ENCODE measurements at places on chromosomes 16 and 17.

- peak; percentile 16 for DNase-seq
Measured at GRCh38 chr16:31099860-31100638, 5.5 kb upstream of the VKORC1 start.

DNA sequence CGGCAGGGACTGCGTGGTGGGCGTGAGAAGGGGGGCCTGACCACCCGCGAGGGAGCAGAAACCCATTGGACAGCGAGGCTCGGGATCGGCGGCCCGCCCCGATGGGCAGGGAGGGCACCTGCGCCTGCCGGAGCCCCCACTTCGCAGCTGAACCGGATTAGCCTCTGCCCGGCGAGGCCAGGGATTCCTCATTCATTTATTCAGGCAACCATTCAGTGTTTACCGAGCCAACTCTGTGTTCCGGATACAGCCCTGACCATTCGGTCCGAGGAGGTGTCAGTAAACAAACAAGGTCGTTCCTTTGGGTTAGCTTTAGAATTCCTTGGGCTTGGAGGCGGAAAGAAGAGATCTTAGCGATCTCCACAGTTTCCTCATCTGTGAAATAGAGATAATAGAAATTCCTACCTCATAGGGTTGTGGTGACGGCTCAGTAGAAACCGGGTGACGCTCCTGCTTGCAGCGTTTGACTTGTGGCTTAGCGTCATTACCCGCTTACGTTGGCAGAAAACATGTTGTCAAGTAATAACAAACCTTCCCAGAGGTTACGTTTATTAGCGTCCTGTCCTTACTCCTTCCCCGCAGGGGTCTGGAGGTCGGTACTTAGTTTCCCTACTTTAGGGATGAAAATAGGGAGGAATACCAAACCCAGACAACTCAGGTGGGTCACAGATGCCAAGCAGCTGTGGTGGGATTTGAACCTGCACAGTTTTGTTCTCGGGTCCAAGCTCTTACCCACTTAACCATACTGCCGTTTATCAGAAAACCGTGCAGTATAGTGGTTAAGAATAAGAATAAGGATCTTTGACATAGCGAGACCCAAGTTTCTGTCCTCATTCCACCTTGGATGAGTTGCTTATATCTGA is 893 bp downstream of the POLR3E start:
- peak; percentile 97 for DNase-seq

DNA sequence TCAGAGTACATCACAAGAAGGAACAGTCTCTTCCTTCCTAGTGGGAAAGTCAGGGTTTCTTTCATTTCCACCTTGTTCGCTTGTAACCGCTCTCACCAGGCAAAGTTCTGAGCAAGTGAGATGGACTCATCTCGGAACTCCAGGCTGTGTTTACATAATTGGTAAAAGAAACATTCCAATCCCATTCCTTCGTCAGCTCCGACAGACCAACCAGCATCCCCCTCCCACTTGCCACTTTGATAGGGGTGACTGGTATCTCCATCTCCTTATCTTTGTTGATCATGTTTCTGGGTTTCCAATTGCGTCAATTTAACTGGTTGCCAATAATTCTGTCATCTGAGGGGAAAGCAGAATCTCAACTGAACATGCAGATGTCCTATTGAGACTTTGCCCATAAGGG is 36.8 kb upstream of the LYRM9 start:
- DNase-seq: no peak

DNA sequence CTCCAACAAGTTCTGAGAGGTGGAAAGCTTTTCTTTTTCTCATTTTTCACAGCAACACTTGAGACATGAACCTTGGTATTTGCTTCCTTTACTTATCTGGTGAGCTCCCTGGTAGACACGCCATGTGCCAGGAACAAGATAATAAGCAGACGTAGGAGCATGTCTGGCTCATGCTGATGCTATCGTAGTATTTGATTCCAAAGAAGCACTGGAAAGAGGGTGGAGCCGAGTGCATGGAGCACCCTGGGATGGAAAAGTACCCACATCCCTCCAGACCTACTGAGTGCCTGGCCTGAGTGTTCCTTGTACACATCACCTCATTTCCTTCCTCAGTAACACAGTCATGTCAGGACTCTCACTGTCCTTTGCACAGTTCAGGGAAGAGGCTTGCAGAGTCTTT is 231.0 kb downstream of the CBLN1 start:
- no peak for DNase-seq

- no peak for DNase-seq
Measured at GRCh38 chr17:68587026-68587425, 14.1 kb downstream of the FAM20A start.

- no peak for DNase-seq
Measured at GRCh38 chr17:61425682-61426481, 26.2 kb downstream of the TBX2 start.

GRCh38 chr17:63474174-63474573 is 2.7 kb upstream of the ACE start:
- no peak for DNase-seq

DNA sequence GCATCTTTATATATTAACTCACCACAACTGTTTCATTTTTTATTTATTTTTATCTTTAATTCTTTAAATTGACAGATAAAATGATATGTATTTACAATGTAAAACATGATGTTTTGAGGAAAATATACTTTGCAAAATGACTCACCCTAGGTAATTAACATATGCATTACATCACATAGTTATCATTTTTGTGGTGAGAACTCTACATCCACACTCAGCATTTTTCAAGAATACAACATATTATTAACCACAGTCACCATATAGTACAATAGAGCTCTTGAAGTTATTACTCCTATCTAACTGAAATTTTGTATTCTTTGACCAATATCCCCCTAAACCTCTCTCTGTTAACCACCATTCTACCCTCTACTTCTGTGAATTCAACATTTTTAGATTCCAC is 194.7 kb upstream of the KIF2B start:
- DNase-seq: peak; percentile 85

DNA sequence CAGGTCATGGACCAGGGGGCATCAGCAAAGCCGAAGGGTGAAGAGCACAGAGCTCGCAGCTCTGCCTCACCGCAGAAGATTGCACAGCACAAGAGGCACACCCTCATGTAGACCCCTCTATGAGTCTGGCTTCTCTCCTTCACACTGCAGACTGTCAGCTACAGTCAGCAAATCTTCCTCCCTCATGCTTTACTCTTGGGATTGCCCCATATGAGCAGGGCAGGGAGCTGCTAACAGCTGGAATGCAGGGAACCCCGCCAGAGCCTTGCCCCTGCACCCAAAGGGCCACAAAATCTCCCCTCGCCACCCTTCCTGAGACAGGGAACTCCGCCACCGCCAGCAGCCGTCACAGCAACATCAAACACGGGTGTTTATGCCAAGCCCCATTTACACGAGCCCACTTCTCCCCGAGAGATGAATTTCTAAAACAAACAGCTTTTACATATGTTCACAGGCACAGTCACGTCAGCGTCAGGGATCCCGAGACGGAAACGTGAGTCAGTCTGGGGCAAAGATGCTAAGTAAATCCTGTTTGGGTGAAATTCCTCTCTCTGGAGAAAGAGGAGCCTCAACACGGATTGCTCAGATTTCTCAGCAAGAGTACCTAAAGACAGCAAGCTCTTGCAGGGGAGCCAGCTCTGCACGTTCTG is 121.9 kb downstream of the CDYL2 start:
- peak; percentile 73 for DNase-seq

All from fibroblast of upper back skin (primary cell).